CD4-positive, alpha-beta T cell treated with Interleukin-4 for 4 hours (primary cell): ENCODE measurements at places on chromosomes 4 and X.

DNA sequence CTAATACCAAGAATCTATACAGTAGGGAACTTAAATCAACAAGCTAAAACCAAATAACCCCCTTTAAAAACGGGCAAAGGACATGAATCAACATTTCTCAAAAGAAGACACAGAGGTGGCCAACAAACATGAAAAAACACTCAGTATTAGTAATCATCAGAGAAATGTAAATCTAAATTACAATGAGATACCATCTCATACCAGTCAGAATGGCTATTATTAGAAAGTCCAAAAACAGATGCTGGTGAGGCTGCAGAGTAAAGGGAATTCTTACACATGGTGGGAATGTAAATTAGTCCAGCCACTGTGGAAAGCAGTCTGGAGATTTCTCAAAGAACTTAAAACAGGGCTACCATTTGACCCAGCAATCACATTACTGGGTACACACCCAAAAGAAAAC lies 167.8 kb downstream of the PACRGL start:
- DNase-seq = no peak

DNA sequence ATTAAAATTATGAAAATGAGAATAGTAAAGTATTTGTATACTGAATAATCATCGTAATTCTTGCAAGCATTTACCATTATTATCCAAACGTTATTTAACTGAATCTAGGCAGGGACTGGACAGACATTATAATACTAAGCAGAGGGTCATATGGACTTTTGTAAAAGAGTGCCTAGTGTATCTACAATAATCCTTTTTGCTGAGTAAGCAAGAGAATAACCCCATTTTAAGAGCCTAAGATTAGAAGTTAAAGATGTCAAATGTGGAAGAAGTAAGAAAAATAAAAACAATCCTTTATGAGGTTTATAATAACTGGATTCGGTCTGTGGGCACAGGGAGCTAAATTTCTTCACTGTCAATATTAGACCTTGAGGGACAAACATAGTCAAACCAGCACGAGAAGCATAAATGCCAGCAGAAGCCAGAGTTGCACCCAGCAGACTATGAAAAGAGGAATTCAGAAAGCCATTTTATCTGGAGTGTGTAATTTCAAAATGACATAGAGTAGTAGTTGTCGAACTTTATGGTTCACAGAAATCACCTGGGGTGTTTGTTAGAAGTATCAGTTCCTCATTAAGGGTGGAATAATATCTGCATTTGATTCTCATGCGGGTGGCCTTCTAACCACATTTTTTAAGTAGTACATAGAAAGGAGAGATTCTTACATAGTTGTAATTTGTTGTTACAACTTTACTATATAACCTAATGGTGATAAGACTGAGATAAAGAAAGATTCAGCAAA lies 39.7 kb upstream of the DCLK2 start:
- no peak for DNase-seq

DNA sequence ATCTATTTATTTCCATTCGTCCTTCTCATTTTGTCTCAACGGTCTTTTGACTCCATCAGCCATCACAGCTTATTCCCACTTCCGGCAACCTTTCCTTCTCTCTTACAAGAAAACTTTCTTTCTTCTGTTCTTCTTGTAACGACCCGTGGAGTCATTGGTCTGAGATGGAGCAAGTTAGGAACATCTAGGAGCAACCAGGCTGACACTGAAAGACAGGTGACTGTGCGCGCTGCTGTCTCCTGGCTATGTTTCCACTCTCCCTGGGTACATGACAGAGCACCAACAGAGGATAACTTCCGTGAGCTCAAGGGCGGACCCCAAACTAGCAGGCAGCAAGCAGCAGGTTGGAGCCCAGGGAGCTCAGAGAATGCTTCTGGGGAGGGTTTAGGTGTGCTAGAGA lies 2.5 kb downstream of the FGF5 start:
- DNase-seq = no peak

DNA sequence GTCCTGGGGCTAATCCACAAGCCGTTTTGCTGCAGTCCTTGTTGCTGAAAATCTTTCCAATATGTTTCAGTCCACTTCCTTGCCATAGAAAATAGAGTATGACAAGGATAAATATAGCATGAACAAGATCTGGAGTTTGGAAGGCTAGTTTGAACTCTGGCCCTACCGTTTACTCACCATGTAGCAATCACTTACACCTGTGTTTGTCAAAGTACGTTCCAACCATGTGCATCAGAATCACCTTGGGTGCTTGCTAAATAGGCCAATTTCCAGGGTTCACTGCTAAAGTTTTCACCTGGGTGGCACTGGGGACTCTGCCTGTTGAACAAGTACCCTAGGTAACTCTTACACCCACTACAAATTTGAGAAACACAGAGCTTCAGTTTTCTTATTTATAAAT lies 188.9 kb downstream of the ENOX2 start:
- no peak for DNase-seq

DNA sequence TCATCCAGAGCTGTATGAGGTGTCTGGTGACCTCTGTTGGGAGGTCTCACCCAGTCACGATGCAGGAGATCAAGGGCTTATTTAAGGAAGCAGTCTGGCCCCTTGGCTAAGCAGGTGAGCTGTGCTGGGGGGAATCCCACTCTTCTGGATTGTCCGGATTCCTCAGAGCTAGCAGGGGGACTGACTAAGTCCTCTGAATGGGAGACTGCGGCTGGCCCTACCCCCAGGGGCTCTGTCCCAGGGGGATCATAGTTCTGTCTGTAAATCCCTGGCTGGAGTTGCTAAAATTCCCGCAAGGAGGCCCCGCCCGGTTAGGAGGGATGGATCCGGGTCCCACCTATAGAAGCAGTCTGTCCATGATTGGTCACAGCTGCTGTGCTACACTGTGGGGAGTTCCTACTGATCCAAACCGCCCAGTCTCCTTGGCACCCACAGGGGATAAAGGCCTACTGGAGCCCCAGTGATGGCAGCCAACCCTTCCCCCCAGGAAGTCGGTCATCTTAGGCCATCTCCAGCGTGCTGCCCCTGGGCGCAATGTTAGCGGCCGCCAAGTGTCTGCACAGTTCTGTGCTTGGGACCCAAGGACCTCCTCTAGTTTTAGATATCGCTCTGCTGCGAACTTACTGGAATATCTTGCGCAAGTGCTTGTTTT lies 118.2 kb upstream of the KLF8 start:
- DNase-seq = no peak

- no peak for DNase-seq
These were observed 30.8 kb downstream of the HERC3 start for GRCh38 chr4:88623097-88623496.

DNA sequence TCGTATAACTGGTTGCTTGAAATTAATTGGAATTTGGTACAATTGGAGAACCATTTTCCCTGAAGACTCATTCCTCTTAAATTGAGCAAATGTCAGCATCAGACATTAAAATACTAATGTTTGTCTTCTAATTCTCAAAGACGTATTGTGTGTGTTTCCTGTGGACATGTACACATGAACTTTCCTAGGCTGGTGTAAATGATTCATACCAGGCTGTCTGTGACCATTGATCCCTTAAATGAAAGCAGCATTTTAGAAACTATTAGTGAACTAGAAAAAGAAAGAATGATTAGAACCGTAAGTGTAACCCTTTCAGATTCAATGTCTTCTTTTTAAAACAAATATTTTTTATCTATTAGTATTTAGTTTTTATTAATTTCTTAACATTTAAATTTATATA lies 332.9 kb downstream of the PPP3CA start:
- no peak for DNase-seq

DNA sequence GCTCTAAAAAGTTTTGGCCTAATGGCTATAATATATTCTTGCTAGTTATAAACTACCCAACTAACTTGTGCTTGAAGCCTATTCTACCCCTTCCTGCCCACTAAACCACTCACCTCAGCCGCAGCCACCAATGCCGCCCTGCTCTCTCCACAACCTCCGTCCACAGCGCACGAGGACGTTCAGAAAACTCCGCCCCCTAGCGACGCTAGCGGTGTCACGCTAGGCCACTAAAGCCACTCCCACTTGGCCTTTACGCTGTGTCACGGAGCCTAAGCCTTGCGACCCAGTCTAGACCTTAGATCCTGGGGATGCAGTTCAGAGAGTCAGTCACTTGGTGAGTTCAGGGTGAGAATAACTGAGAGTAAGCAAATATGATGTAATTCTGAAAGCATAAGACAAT lies at the start of gene TEX11:
Gene TEX11, minus strand, starts transcription at position 171 of the 400 bp plus-strand sequence. CDS start 922 bp downstream, outside the sequence.
- DNase-seq = no peak

DNA sequence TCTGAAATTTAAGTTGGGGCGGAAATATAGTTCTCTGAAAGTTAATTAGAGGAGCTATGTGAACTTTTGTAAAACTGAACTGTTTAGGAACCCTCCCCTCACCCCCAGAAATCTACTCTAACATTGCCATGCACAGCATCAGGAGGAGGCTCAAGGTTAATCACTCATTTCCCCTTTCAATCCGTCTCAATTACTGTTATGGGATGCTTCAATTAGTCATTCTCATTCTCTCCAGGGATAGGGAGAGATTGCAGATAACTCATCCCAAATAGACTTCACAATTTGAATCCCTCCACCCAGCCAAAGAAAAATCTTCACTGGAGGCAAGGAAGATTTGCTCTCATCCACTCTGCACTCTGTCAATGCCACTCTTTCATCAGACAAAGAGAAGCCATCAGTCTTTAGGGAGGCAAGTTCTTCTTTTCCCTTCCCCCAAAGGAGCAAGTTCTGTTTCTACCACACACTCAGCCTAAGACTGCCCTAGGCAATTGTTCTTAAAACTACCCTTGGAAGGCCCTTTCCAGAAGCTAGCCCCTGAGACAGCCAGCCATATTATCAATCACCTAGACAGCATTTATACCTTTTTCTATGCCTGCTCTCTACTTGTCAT lies 140.4 kb downstream of the SLC10A7 start:
- DNase-seq = no peak

GRCh38 chr4:104063341-104063740 lies 343.6 kb upstream of the TACR3 start:
- no peak for DNase-seq
